ENCODE measurements at places on chromosomes 5 and 9. TPM values are rescaled to one million over a fixed set of nuclear protein-coding genes. Genes with fewer than 3 reads are reported as not detected.

GRCh38 chr5:86866036-86866435 is 248.3 kb downstream of the COX7C start:
- no peak for DNase-seq

DNA sequence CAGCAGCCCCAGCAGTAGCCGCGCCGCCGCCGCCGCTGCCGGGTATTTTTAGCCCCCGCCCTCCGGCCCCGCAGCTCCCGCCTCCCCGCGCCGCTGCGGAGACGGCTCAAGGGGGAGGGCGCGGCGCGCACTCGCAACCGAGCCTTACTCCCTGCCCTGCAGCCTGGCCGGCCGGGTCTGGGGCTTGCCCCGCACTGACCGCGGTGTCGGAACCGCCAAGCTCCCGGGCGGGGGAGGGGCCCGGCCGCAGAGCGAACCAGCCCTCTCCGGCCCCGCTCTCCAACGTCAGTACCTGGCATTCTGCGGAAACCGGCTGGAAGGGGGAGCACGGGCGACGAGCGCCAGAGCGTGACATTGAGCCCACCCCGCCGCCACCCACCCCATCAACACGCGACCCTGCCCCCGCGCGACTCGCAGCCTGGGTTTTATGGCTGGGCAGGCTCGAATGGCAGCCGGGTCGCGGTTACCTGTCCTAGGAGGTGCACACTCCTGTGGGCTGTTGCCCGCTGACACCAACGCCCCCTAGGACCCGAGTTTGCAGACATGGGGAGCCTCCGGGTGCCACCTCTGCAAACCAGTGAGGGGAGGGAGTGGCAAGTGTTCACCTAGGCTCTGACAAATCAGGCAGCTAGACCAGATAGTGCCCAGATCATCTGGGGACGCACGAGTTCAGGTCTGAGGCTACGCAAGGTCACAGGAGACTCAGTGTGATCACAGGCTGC is at the start of gene ACSL6:
Gene ACSL6, minus strand, starts transcription at position 37 of the 722 bp plus-strand sequence. CDS start 105 bp downstream, outside the sequence.
- DNase-seq, result no peak

DNA sequence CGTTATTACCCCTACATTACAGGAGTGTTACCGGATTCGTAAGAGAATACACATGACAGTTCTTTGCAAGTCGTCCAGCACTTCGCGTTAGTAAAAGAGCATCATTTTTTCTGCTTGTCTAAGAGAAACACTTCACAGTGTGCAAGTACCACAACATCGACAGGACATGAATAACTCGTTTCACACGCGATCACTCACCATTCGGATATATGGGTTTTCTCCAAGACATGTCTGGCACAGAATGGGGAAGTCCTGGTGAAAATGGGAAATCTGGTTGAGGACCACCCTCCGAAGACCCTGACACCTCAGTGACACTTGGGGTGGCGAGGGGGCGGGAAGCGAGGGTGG is 642 bp downstream of the RBM22 start:
- DNase-seq, result no peak

RLN1 gene
- total RNA-seq, result not detected

PSIP1 gene
- total RNA-seq, result 114 TPM

Data from M059J (cell line).